MG63 (cell line): ENCODE measurements at places on chromosomes 6 and 20. TPM values are rescaled to one million over a fixed set of nuclear protein-coding genes. Genes with fewer than 3 reads are reported as not detected.

MEI4 gene
- not detected in 2 replicates for total RNA-seq

EDN3 gene
- total RNA-seq = not detected in 2 replicates

EDN1 gene
- 23.2 and 26.8 TPM in 2 replicates for total RNA-seq

USP49 gene
- 1.1 and 1.3 TPM in 2 replicates for total RNA-seq

APOM gene
- total RNA-seq = 0.56 TPM in 1 of 2 replicates, not detected in the other

CD109 gene
- 19.1 and 20.7 TPM in 2 replicates for total RNA-seq
